ENCODE measurements at places on chromosomes 16 and 17. TPM values are rescaled to one million over a fixed set of nuclear protein-coding genes. Genes with fewer than 3 reads are reported as not detected.
A peak's percentile ranks its signal among the peaks of the same experiment; 100 is the strongest.

The TBC1D3H gene
- total RNA-seq = not detected

The CNGB1 gene
- not detected for total RNA-seq

The NUPR1 gene
- 0.99 TPM for total RNA-seq

The RPAIN gene
- 81.0 TPM for total RNA-seq

GRCh38 chr17:74152591-74153455 is 50.7 kb upstream of the RPL38 start:
- no peak for DNase-seq
- H3K27me3 ChIP-seq = peaks cover 54% of the 10 kb centered on the region
- H3K27ac ChIP-seq = no peak overlapping the region
- H3K36me3 ChIP-seq = no peaks in the 10 kb centered on the region

DNA sequence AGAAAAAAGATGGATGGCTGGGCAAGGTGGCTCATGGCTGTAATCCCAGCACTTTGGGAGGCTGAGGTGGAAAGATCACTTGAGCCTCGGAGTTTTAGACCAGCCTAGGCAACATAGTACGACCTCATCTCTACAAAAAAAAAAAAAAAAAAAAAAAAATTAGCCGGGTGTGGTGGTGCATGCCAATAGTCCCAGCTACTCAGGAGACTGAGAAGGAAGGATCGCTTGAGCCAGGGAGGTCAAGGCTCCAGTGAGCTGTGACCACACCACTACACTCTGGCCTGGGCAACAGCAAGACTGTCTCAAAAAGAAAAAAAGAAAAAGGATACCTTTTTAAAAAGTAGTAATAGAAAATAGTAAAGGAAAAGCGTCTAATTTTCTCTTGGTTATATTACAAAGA is 20.7 kb downstream of the ZNF652 start:
- peaks cover 19% of the 10 kb centered on the region for H3K4me1 ChIP-seq
- no peak overlapping the region for H3K4me3 ChIP-seq
- H3K27me3 ChIP-seq = no peaks in the 10 kb centered on the region
- DNase-seq = no peak

DNA sequence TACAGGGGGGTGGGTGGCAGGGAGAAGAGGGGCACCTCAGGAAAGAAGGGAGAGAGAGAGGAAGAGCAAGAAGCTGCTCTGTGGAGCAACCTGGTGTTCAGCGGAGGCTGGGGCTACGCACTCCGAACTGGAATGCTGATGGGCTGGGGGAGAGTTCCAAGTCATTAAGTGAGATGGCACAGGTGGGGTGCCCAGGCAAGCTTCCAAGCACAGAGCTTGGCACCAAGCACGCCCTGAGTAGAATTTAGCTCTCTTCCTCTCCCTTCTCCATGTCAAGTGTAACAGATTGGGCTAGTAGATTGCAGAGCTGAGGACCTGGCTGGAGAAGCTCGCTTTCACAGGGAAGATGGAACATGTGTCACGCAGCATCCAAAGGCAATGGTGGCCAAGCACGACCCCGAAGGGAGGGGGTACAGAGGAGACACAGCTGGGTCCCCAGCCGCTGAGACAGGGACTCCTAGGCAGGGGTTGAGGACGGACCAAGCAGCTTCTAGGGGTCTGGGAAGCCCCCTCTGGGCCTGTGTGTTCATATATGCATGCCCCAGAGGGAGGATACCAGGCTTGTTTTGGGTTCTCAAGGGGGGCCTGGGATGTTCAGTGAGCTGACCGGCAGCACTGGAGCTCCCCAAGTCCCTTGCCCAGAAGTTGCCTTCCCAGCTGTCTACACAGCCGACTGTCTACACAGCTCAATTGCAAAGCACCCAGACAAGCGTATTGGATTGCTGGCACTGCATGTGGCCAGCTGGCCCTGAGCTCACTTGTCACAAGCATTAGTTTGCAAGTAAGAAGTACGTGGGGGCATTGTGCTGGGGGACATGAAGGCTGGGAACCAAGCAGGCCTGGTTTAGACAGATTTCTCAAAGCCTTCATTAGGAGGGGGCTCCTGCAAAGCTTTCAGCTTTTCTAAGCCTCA is 247.8 kb downstream of the ENGASE start:
- H3K27me3 ChIP-seq = no peaks in the 10 kb centered on the region
- H3K36me3 ChIP-seq = no peaks in the 10 kb centered on the region
- H3K4me3 ChIP-seq = no peak overlapping the region
- no peak for DNase-seq

GRCh38 chr16:51971184-51971583 is 575.8 kb downstream of the TOX3 start:
- H3K36me3 ChIP-seq = no peaks in the 10 kb centered on the region
- H3K4me3 ChIP-seq = no peak overlapping the region
- H3K27ac ChIP-seq = no peak overlapping the region
- H3K27me3 ChIP-seq = no peaks in the 10 kb centered on the region

GRCh38 chr17:74742153-74742515 is 5.1 kb downstream of the RAB37 start:
- peaks cover 11% of the 10 kb centered on the region for H3K36me3 ChIP-seq
- peak overlapping the region; percentile 63 for H3K27ac ChIP-seq
- no peaks in the 10 kb centered on the region for H3K27me3 ChIP-seq
- H3K4me3 ChIP-seq = peak overlapping the region; percentile 49

DNA sequence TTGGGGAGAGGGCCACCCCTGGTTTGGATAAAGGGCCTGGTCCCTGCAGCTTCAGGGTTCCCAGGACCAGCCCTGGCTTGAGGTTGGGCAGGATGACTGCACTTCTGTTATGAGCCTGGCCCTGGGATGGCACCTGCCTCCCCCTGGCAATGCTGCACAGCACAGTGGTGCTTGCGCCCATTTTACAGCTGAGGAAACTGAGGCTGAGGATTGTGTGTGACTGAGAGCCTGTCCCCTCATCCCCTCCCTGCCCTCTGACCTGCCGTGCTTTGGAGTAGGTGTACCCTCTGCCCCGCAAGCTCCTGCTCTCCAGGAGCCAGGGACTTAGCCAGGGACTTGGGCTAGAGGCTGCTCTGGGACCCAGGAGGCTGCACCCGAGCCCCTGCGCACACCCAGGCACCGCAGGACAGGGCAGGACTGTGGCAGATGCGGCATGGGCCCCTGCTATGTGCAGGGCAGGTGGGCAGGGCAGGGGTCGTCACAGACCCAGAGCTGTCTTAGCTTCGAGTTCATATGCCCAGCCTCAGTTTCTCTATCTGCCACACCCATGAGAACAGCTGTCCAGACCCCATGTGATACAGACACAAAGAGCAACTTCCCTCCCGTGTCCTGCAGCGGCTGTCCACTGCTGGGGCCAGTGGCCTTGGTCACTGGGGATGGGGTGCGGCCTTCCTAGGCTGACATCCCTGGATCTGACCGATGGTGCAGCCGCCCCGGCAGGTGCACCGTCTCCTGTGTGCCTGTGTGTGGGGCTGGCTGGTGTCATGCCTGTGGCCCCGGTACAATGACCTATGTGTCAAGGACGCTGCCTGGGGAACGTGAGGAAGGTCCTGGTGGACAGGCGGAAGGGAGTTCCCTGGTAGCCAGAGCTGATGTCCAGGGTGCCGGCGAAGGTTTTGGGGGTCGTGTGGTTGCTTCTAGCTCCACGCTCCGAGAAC is 36.6 kb downstream of the BAHCC1 start:
- no peak overlapping the region for H3K4me3 ChIP-seq
- DNase-seq = no peak
- no peaks in the 10 kb centered on the region for H3K27me3 ChIP-seq
- H3K27ac ChIP-seq = no peak overlapping the region

DNA sequence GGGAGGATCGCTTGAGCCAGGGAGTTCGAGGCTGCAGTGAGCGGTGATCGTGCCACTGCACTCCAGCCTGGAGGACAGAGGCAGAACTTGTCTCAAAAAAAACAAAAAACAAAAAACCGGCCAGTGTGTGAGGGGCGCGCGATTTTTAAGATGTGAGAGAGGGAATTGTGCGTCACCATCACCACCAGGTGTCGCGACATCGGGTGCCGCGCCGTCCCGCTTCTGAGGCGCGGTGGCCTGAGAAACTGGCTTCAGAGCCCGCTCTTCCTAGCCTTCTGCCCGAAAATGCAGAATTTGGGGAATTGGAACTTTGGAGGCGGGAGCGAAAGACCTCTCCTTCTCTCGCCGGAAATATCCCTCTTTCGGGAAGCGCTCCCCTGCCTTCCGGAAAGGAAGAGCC is 524.8 kb downstream of the KCNJ18 start:
- no peak overlapping the region for H3K27ac ChIP-seq
- no peaks in the 10 kb centered on the region for H3K36me3 ChIP-seq
- DNase-seq = no peak

DNA sequence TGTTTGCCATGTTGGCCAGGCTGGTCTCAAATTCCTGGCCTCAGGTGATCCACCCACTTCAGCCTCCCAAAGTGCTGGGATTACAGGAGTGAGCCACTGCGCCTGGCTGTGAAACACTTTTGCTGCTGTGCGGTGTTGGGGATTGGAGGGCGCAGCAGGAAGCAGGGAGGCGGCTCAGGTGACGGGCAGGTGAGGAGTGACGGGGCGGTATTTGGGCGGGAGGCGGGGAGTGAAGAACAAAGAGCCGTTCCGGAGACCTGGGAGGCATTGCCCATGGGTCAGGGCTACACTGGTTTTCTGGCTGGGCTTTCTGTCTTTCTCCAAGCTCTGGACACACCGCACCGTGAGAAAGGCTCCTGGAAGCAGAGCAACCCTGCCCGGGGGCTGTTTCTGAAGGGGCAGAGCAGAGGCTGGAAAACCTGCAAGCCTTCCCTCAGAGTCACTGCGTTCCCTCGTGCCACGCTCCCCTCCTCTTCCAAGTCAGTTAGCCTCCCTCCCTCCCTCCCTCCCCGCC is 22.1 kb downstream of the CRISPLD2 start:
- no peak overlapping the region for H3K27ac ChIP-seq
- DNase-seq = no peak
- H3K4me3 ChIP-seq = no peak overlapping the region
- H3K27me3 ChIP-seq = no peaks in the 10 kb centered on the region

DNA sequence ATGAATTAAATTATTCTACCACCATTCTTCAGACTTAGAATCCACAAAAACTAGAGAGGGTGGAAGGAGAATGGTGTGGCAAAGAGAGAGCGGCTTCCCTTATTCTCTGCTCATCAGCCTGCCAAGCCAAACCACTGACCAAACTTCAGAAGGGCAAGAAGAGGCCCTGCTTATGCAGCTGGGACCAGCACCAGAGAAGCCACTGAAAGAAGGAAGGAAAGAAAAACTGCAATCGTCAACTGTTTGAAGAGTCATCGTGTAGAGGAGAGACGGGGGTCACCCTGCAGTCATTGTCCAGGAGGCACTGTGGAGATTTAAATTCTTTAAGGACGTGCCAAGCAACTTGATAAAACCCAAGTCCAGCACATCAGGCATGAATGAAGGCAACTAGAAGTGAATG is 15.6 kb downstream of the PMP22 start:
- no peak for DNase-seq
- H3K27ac ChIP-seq = no peak overlapping the region
- H3K4me3 ChIP-seq = no peak overlapping the region
- no peaks in the 10 kb centered on the region for H3K36me3 ChIP-seq
- peaks cover 2% of the 10 kb centered on the region for H3K27me3 ChIP-seq
- no peaks in the 10 kb centered on the region for H3K4me1 ChIP-seq

DNA sequence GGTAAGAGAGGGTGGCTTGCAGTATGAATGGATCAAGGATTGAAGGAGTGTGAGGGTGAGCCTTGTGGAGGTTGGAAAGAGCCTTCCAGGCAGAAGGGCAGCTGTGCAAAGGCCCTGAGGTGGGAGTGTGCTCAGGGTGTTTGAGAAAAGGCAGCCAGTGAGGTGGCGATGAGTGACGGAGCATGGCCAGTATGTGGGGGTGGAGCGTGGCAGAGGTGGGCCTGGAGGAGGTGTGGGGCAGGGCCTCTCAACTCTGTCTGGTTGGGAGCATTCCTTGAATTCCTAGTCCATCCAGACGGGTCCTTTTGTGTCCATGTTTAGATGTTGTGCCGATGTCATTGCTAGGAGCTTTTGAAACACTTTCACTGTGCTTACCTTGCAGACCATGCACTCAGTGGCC is 51.3 kb downstream of the EPN2 start:
- no peak overlapping the region for H3K4me3 ChIP-seq
- no peaks in the 10 kb centered on the region for H3K36me3 ChIP-seq
- DNase-seq = no peak
- peaks cover 23% of the 10 kb centered on the region for H3K4me1 ChIP-seq
- H3K27ac ChIP-seq = no peak overlapping the region

GRCh38 chr16:72590151-72590937 is 418.4 kb upstream of the PMFBP1 start:
- H3K4me3 ChIP-seq = no peak overlapping the region
- H3K27ac ChIP-seq = no peak overlapping the region
- H3K4me1 ChIP-seq = no peaks in the 10 kb centered on the region
- no peak for DNase-seq
- no peaks in the 10 kb centered on the region for H3K27me3 ChIP-seq

- no peak overlapping the region for H3K27ac ChIP-seq
- no peaks in the 10 kb centered on the region for H3K4me1 ChIP-seq
- no peaks in the 10 kb centered on the region for H3K36me3 ChIP-seq
- peaks cover 21% of the 10 kb centered on the region for H3K27me3 ChIP-seq
Measured at GRCh38 chr16:86722970-86723369, 144.6 kb downstream of the FOXL1 start.

GRCh38 chr17:9237661-9238301 is 216.5 kb downstream of the NTN1 start:
- peaks cover 25% of the 10 kb centered on the region for H3K4me1 ChIP-seq
- H3K36me3 ChIP-seq = no peaks in the 10 kb centered on the region
- DNase-seq = no peak
- no peak overlapping the region for H3K27ac ChIP-seq
- peaks cover 19% of the 10 kb centered on the region for H3K27me3 ChIP-seq

DNA sequence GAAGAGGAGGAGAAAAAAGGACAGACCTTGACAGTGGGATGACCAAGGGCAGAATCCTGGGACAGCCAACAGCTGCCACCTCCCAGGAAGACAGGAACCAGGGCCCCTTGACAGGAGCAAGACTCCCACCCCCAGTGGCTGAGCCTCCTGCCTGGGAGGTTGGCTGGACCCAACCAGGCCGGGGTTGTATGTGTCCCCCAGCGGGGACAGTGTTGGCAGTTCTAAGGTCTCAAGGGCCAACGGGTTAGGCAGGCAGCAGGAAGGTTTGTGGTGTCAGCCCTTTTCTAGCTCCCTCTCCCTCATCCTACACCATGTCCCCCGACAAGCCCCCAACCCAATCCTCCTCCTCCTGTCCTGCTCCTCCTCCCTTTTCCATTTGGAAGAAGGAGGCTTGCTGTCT is 126.2 kb downstream of the MRM1 start:
- H3K4me3 ChIP-seq = no peak overlapping the region
- no peak for DNase-seq
- H3K27me3 ChIP-seq = no peaks in the 10 kb centered on the region
- H3K4me1 ChIP-seq = peaks cover 61% of the 10 kb centered on the region
- no peaks in the 10 kb centered on the region for H3K36me3 ChIP-seq
- H3K27ac ChIP-seq = no peak overlapping the region

DNA sequence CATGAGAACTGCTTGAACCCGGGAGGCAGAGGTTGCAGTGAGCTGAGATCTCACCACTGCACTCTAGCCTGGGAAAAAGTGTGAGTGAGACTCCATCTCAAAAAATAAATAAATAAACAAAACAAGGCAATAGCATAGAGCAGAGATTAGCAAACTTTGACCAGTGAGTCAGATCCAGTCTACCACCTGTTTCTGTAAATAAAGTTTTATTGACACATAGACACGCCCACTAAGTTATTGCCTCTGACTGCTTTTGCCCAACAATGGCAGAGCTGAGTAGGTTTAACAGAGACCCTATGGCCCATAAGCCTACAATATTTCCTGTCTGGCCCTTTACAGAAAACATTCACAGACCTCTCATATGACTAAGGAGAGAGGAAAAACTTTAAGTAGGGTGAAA is 44.3 kb downstream of the XYLT1 start:
- no peak for DNase-seq
- H3K27me3 ChIP-seq = no peaks in the 10 kb centered on the region
- H3K36me3 ChIP-seq = no peaks in the 10 kb centered on the region
- no peak overlapping the region for H3K4me3 ChIP-seq
- no peaks in the 10 kb centered on the region for H3K4me1 ChIP-seq

- peaks cover 10% of the 10 kb centered on the region for H3K36me3 ChIP-seq
- H3K27ac ChIP-seq = no peak overlapping the region
- no peak overlapping the region for H3K4me3 ChIP-seq
- H3K27me3 ChIP-seq = no peaks in the 10 kb centered on the region
- H3K4me1 ChIP-seq = no peaks in the 10 kb centered on the region
Measured at GRCh38 chr16:69918241-69918640, 32.9 kb upstream of the CLEC18A start.

Data from T-cell (primary cell).